HEK293T (cell line): ENCODE measurements at places on chromosomes 13 and 19.

DNA sequence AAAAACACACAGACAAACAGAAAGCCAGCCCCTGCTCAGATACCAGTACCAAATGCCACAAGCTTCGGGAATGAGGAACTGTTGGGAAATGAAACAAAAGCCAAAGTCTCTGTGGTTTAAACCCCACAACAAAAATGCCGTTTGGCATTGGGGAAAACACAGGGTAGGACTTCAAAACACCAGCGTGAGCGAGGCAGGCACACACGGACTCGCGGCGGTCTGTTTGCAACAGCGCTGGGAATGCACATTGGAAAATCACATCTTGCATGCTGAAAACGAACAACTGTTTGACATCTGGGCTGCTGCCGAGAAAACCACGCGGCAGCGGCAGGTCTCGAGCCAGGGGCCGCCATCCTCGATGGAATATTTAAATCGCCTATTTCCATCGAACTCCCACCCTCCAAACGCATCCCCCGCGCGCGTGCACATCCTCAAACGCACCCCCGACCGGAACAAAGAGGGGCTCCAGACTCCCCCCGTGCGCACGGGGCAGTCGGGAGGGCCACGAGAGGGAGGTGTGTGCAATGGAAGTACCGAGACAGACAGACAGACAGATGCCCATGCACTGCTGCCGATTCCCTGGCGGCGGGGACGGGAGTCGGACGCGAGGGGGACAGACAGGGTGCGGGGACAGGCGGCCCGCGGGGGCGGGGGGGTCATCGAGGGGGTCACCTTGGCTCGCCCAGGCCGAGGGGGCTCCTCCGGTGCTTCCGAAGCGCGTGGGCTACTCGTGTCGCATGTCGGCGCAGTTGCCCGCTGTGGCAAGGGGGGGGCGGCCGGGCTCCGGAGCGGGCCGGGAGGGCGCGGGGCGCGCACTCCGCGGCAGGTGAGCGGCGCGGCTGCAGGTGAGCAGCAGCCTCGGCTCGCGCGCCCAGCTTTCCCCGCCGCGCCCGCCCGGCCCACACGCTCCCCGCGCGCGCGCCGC is at the start of gene GPR12:
Gene GPR12 (minus strand): TSS at position 880 of the 925 bp plus-strand sequence. CDS start 959 bp downstream, outside the sequence.
- DNase-seq, result no peak

GRCh38 chr19:40693896-40694295 is 3.4 kb upstream of the NUMBL start:
- no peak for DNase-seq

- peak; percentile 4 for DNase-seq
Measured at GRCh38 chr13:103788061-103788652, 721.9 kb upstream of the SLC10A2 start.

DNA sequence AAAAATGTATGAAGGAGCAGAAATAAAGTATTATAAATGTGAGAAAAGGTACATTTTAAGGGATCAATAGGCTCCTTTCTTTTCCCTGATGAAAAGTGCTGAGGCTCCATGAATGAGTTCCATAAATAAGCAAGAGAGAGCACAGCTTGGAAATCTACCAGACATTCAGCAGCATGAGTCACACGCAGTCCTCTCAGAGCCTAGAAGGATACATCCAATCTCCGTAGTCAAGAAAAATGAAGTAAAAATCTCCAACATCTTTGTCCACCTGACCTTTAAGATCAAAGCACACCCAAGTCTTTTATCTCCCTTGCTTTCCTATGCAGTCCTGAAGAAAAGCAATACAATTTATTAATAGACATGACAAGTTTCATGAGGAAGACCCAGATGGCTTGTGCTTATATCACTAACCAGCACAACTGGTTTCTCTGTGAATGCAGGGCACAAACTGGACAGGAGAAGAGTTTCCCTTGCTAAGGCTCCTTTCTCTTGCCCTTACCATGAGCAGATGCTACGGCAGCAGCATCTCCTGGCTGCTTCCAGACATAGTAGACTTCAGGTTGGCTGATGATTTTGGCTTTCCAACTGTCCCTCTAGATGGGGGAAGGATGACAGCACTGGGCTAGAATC is 730.8 kb downstream of the EFNB2 start:
- no peak for DNase-seq

DNA sequence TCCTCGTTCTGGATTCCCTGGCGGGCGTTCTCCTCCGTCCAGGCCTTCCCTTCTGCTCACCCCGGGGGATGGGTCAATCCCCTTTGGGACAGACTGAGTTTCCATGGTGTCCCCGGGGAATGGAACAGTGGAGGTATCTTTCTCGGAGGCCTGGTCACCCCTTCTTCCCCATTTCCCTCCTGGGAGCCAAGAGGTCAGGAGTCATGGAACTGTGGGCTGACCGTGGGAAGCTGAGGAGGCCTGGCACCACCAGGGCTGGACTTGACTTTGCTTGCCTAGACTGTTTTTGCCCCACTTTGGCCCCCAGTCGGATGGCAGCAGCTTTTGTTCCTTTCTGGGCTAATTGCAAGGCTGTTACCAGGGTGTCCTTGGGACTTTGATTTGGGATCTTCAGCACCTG is 2.0 kb downstream of the NACC1 start:
- no peak for DNase-seq
